GM13977 (cell line): ENCODE measurements at places on chromosomes 7 and 10.

- DNase-seq, result no peak
Measured at GRCh38 chr7:100351657-100352058, 6.3 kb upstream of the PILRB start.

DNA sequence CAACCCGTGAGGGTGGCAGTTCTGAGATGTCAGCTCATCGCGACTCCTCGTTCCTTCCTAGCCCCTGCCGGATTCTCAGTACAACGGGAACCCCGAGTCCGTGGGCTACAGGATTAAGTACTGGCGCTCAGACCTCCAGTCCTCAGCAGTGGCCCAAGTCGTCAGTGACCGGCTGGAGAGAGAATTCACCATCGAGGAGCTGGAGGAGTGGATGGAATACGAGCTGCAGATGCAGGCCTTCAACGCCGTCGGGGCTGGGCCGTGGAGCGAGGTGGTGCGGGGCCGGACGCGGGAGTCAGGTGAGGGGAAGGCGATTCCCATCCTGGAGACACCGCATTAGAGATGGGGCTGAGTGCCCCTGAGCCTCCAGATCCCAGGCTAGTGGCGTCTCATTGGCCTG lies 568.1 kb upstream of the FOXK1 start:
- no peak for DNase-seq

GRCh38 chr7:103996639-103997038 lies 7.2 kb upstream of the RELN start:
- DNase-seq, result no peak

DNA sequence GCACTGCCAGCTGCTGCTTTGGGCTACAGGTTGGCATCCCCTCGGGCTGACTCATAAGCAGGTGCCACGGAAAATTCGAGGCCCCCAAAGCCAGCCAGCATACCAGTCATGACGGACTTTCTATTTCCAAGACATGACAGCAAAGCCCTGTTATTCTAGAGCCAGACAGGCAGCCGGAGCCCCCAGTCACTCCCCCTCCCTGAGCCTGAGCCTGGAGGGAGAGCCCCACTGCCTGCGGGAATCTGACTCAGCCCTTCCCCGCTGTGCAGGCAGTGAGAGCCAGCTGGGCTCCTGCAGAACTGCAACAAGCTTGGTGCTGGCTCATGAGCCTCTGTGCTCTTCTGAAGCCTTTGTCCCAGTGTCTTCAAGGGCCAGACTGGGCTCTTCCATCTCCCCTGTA lies 15.8 kb downstream of the BTBD16 start:
- DNase-seq, result no peak

DNA sequence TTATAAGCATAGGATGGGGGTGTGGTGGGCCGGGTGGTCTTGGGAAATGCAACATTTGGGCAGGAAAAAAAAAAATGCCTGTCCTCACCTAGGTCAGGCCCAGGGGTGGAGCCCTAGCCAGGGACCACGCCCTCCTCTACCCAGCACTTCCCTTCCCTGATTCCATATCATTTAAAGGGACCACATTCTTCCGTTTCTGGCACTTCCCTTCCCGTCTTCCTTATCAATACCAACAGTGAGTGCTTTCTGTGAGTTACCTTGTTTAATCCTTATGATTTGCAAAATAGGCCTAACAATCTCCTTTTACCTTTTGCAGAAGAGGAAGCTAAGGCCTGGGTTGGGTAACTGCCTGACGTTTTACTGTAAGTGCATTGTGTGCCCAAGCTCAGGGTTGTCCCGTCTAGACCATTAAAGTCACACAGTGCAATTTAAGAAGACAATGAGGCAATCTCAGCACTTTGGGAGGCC lies 16.7 kb upstream of the C10orf95 start:
- no peak for DNase-seq

DNA sequence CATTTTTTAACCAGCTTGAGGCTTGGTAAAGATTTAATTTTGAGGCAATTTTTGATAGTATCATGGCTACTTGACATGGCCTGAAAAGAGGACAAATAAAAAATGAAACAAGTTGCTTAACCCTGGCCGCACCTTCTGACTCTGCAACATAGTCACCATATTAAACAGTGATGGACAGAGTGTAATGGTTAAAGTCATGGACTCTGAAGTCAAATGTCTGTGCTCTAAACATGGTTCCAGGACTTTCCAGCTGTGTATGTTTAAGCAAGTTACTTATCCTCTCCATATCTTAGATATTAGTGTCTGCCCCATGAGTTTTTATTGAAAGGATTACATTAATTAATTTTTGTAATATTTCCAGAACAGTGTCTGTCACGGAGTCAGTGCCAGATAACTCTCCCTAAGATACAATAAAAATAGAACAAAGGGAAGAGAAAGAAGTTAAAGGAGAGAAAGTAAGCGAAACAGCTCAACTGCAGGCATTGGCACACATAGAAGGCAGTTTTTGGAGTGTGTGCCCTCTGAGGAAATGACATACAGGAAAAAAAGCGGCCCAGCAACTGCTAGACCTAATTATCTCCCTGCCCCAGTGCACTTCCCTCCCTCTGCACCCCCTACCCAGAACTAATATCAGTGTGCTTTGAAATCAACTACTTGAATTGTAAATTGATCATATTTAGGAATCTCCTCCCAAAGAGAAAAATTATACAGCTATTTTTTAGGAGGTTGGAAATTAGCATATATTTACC lies 65.3 kb downstream of the MACC1 start:
- DNase-seq, result no peak

GRCh38 chr10:101535949-101536348 lies 52.1 kb downstream of the POLL start:
- peak; percentile 47 for DNase-seq

- no peak for DNase-seq
Measured at GRCh38 chr10:120897343-120897742, 46.2 kb downstream of the WDR11 start.

GRCh38 chr7:38671911-38672905 lies 41.0 kb upstream of the AMPH start:
- DNase-seq, result no peak

- peak; percentile 44 for DNase-seq
Measured at GRCh38 chr7:92621026-92621540, 30.9 kb upstream of the FAM133B start.

- DNase-seq, result no peak
Measured at GRCh38 chr7:66837007-66837406, 84.0 kb upstream of the TMEM248 start.

- DNase-seq, result no peak
Measured at GRCh38 chr10:129744134-129745111, 219.7 kb downstream of the EBF3 start.

- DNase-seq, result peak; percentile 80
Measured at GRCh38 chr7:1619152-1620079, 49.6 kb upstream of the PSMG3 start.

DNA sequence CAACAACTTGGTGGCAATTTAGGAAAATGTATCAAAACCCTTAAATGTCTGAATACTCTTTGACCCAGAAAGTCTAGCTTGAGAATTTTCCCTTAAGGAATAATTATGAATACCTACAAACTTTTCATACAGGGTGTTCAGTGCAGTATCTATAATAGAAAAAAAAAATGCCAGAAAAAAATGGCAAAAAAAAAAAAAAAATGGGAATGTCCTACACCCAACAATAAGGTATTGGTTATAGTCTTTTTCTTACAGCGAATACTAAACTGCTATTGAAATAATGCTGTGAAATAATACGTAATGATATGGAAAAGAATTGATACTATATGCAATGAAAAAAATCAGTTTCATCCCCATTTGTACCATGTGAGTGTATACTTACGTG lies 44.3 kb downstream of the ZNF800 start:
- no peak for DNase-seq

DNA sequence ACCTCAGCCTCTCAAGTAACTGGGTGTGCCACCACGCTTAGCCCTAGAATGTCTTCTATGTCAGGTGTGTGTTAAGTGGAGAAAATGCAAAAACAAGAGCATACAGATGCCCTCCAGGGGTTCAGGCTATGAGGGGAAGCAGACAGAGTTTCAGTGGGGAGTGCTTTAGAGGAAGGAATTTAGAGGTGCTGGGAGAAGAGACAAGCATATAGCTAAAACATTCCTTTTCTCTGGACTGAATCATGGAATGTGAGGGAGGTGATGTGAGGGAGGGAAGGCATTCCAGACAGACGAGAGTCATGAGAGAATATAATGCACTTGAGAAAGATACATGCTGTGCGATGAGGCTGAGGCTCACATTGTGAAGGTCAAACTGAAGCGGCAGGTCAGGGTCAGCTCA lies 6.6 kb upstream of the ZNF786 start:
- DNase-seq, result no peak

GRCh38 chr10:8336629-8337331 lies 282.3 kb downstream of the GATA3 start:
- DNase-seq, result no peak

GRCh38 chr10:127267442-127267841 lies 71.1 kb upstream of the INSYN2A start:
- no peak for DNase-seq

DNA sequence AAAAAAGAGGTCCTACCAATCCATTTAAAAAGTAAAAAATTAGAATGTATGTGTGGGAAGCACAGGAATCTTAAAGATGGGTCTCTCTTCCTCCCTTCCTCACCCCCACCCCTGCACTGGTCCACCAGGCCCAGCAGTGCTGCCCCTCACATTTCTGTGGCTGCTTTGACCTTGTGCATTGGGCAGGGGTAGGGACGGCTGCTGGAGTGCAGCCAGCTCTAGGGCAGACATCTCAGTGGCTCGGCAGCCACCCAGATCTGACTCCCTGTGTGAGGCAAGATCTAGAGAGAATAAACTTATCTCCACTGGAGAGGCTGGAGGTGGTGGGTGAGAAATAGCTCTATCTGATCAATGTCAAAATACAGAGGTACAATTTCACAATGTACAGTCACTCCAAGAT lies 6.7 kb downstream of the FAM180A start:
- DNase-seq, result no peak

GRCh38 chr10:70432561-70433263 lies 8.8 kb downstream of the NODAL start:
- DNase-seq, result no peak

DNA sequence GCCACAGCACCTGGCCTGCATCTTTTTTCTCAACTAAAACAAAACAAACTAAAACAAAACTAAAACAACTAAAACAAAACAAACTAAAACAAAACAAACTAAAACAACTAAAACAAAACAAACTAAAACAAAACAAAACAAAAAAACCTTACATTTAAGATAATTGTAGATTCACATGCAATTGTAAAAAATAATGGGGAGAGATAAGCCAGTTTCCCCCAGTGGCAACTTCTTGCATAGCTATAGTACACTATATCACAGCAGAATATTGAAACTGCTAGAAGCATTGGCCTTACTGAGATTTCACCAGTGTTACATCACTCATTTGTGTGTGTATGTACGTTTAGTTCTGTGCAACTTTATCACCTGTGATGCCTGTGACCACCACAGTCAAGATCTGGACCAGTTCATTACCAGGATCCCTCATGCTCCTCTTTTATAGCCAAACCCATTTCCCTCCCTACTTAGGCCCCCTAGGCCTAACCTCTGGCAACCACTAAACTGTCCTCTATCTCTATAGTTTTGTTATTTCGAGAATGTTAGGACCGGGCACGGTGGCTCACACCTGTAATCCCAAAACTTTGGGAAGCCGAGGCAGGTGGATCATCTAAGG lies 9.3 kb downstream of the FXYD4 start:
- DNase-seq, result no peak

DNA sequence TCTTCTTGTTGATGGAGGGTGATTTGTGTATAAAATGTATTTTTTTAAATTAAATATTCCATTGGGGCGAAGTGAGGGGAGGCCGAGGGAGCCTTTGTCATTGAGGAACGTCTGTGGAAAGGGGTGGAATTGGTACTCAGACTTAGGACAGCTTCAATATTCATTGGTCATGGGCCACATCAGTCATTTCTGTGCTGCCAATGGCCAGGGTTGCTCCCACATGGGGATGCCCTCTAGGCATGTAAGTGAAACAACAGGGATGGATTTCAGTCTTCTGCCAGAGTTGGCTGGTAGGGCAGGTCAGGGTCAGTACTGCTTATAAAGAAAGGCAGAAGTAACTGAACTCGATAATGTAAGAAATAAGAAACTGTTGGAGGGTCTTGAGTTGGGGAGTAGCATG lies 47.2 kb downstream of the NEURL1 start:
- DNase-seq, result no peak

DNA sequence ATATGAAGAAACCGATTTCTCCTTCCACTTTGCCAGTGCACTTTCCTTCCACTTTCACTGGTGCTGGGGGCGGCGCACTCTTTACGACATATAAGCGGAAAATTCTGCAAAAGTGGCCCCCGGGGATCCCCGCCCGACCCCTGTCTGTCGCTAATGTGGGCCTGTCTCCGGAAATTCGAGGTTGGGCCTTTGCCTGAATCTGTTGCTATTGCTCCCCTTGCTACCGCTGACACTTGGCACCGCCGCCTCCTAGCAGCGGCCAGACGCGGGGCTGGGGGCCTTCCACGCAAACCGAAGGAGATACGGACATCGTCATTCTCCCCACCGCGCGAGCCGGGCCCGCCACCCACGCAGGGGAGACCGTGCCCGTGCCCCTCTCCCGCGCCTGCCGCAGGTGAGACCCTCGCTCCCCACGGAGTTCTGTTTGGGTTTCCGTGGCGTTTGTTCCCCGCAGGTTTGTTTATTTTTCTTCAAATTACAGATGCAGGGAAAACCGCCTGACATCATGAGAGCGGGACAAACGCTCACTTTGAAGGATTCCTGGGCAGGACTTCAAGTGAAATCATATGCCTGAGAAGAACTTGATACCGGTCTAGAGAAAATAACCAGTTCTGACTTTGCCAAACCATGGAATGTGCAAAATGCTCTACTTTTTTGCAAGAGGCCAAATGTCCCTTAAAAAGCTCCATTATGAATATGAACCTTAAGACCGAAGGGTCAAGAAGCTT lies 5.0 kb downstream of the TWIST1 start:
- no peak for DNase-seq

- peak; percentile 31 for DNase-seq
Measured at GRCh38 chr7:98051118-98051744, 55.4 kb upstream of the LMTK2 start.
